ENCODE measurements at places on chromosomes 12 and 14. TPM values are rescaled to one million over a fixed set of nuclear protein-coding genes. Genes with fewer than 3 reads are reported as not detected.

The RFLNA gene
- not detected for total RNA-seq

The FGD4 gene
- total RNA-seq, result 17.4 TPM

The MAP1LC3B2 gene
- total RNA-seq, result 2.3 TPM

The SIX6 gene
- not detected for total RNA-seq

The DACT1 gene
- total RNA-seq, result 0.32 TPM

The GNS gene
- total RNA-seq, result 28.9 TPM

The GLIPR1 gene
- total RNA-seq, result 4.1 TPM

The CARMIL3 gene
- total RNA-seq, result 0.48 TPM

The PLA2G1B gene
- not detected for total RNA-seq

The TGFB3 gene
- total RNA-seq, result 4.3 TPM

The GPR68 gene
- total RNA-seq, result 11.6 TPM

The SDR9C7 gene
- 26.0 TPM for total RNA-seq

The B4GALNT1 gene
- 0.04 TPM for total RNA-seq

The SLC38A4 gene
- 2.4 TPM for total RNA-seq

- no peak for ATAC-seq
Measured at GRCh38 chr14:25101276-25101675, 51.3 kb upstream of the STXBP6 start.

- peak; percentile 65 for ATAC-seq
Measured at GRCh38 chr14:103867523-103867953, 20.2 kb upstream of the PPP1R13B start.

GRCh38 chr12:20602641-20603391, 92.3 kb upstream of the SLCO1C1 start:
- ATAC-seq, result no peak

DNA sequence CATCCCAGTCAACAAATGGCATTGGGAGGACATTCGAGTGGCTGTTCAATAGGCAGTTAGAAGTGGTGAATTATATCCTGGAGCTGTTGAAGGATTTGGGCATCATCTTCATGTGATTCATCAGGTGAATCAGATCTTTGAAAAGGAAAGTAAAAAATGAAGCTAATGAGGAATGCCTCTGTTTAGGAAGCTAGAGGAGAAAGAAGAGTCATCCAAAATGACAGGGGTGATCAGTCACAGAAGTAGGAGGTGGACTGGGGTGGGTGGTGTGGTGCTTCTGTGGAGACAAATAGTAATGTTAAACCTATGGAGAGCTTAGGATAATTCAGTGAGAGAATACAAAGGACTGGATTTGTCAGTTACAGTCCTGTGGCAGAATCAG, 32.7 kb downstream of the DIP2B start:
- ATAC-seq, result peak; percentile 74

DNA sequence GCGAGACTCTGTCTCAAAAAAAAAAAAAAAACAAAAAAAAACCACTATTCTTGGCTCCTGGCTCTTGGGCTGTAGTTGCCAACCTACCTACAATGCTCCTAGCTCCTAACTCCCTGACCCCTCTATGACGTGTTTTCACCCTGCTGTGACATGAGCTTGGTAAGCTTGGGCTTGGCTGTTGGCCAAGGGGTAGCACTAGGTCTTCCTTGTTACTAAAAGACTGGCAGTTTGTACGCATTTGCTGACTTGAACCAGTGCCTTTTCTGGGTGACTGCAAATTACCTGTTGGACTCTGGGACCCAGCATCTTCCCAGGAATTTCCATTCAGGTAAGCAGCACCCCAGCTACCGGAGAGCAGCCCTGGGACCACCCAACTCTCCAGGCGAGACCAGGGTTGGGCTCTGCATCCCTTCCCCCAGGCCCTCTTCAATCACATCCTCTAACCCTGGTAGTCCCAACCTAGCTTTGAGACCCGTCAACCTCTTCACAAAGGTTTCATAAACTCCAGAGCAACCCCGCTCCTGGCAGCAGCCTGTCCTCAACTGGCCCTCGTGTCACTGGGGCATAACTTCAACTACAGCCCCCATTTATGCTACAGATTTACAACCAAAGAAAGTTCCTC, 8.3 kb downstream of the CDK2AP1 start:
- ATAC-seq, result no peak

- no peak for ATAC-seq
Measured at GRCh38 chr14:100775831-100776591, 49.3 kb downstream of the DLK1 start.

GRCh38 chr14:65639216-65639615, 226.7 kb downstream of the FUT8 start:
- ATAC-seq, result no peak

DNA sequence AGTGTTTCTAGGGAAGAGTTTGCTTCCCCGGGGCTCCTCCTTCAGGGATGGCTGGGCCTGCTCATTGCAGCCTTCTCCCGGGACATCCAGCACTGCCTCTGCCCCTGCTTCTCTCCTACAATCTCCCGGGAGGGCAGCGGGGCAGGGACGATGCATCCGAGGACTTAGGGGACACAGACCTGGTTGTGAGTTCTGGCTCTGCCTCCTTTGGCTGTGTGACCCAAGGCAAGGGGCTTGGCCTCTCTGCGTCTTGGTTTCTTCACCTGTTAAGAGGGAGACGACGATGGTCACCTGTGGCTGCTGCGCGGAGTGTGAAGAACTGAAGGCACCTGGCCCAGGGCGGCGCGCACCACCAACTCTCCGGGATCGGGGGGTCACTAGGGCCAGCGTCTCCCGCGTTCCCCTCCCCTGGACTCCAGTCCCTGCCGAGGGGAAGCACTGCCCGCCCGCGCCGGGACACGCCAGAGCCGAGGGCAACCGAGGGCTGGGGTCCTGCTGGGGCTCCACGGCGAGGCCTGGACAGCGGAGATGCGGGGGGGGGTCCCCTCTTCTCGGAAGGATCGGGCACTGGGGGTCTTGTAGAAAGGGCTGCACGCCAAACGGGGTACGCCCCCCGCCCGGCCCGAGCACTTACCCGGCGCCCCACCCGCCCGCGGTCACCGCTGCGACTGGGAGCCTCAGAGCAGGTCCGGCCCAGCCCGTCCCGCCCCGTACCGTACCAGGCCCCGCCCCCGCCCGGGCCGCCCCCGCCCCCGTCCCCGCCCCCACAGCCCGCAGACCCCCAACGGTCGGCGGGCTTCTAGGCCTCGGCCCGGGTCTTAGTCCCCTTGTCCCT, at the start of gene HVCN1:
HVCN1 (minus strand) TSS at position 670 of the 835 bp plus-strand sequence. CDS start 5,870 bp downstream, outside the sequence.
- peak; percentile 71 for ATAC-seq

GRCh38 chr12:31773867-31774266, 45.0 kb upstream of the AMN1 start:
- ATAC-seq, result peak; percentile 69

GRCh38 chr14:35401422-35402265, 2.9 kb downstream of the NFKBIA start:
- no peak for ATAC-seq

DNA sequence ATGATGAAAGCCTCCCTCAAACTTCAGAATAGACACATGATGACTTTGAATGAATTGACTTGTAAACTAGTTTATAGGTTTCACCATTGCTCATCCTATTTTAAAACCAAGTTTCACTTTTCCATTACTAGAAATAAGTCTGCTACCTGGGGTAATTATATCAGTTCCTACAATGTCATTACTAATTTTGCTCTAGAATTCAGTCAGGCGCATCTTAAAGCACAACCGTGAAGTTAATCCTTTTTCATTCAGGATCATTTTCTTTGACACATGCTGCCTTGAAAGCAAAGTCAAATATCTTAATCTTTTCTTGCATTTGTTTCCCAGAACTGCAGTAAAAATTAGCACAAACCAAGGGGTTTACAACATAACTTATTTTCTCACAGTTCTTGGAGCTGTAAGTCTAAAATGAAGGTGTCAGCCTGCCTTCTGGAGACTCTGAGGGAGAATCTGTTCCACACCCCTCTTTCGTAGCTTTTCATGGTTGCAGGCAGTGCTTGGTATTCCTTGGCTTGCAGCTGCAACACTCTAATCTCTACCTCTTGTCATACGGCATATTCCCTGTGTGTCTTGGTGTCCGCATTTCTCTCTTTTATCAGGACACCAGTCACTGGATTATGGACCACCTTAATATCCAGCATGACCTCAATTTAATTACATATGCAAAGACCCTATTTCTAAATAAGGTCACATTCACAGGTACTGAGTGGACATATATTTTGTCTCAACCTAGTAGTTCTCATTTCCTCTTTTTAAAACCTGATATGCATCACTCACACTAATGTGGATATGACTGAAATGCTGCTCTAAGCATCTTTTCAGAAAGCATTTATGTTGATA, 114.3 kb upstream of the PDZRN4 start:
- ATAC-seq, result no peak

DNA sequence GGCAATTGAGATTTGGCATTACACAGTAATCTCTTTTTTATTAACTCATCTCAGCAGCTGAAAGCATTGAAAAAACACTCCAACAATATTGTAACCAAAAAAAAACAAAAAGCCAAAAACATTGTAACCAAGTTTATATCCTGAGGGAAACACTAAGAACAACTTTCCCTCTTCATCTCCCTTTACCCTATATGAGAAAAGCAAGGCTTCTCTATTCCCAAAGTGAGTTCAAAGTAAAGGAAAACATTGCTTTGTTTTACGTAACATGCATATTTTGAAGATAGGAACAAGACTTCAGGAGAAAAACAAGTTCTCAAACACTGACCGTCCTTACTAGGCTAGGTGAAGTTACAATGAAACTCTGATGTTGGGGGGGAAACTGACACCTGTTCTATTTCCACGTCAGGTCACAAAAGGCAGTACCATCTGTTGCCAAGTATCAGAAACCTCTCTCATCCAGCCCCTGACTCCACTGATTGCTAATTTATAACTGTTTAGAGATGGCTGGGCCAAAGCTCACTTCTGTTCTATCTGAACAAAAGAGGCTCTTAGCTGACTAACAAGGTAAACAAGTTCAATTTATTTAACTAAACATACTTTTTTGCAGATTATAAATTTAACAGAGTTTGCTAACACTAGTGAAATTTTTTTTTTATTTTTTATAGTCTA, 67.9 kb upstream of the PLXNC1 start:
- ATAC-seq, result no peak

DNA sequence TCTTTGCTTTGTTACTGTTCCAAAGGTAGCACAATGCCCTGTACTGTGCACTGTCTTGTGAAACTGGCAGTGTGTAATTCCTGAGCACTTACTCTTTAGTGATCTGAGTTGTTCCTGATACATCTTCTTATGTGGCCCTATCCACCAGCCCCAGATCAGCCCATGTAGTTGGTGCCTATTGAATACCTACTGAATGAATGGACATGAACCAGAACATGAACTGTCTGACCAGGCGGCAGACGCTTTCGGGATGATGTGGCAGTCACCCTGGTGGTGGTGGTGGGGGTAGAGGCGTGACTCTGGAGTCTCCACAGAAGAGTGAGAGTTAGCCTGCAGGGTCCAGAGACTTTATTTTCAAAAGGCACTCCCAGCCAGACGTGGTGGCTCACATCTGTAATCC, 46.6 kb upstream of the PAPOLA start:
- ATAC-seq, result no peak

DNA sequence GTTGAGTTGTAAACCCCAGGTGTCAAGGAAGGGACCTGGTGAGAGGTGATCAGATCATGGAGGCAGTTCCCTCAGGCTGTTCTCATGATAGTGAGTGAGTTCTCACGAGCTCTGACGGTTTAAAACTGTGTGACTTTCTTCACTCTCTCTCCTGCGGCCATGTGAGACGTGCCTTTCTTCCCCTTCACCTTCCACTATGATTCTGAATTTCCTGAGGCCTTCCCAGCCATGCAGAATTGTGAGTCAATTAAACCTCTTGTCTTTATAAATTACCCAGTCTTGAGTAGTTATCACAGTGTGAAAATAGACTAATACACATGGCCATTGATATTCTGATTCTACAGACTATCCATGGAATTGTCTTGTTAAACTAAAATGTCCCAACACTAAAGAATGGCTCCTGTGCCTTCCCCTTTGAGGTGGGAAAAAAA, 85.6 kb downstream of the SLC2A13 start:
- no peak for ATAC-seq

DNA sequence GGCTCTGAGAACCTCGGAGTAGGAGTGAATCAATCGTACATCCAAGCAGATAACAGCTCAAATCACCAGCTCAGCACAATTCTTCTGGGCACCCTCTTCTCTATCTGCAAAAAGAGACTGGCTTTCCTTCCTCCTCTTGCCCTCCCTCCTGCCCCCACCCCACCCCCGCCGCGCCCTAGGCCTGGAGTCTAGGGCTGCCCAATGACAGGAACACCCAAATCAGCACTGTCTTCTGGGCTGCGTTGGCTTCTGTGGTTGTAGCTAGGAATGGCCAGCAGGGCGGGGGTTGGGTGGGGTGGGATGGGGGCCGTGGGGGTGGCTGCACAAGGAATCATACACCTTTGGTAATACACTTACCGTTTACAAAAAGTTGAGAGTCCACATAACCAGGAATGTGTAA, 28.0 kb upstream of the TMCC3 start:
- no peak for ATAC-seq

DNA sequence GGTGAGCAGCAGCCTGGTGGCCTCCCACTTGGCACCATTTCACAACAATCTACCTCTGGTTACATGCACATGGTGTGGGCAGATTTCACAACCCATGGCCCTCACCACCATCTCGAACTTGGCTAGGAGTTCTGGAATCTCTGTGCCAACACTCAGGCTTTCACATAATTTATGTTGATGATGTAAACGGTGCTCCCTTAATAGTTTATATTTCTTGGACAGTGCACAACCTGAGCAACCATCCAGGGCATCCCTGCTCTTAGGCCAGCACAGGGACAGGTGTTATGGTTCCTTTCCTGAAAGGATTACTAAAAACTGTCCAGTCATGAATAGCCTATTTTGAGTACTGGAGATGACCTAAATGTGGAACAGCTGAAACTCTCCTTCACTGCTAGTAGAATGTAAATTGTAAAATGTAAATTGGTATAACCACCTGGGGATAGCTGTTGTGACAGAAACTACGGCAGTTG, 28.6 kb downstream of the ABCB9 start:
- ATAC-seq, result no peak

GRCh38 chr14:71541271-71541670, 391.0 kb upstream of the RGS6 start:
- ATAC-seq, result no peak

GRCh38 chr12:10354071-10354470, 35.8 kb downstream of the KLRK1 start:
- no peak for ATAC-seq

GRCh38 chr14:35553808-35554207, 19.8 kb downstream of the INSM2 start:
- no peak for ATAC-seq

GRCh38 chr14:68399971-68400370, 392.9 kb downstream of the ZFP36L1 start:
- ATAC-seq, result no peak

- peak; percentile 53 for ATAC-seq
Measured at GRCh38 chr12:102169922-102170621, 27.6 kb downstream of the PMCH start.

DNA sequence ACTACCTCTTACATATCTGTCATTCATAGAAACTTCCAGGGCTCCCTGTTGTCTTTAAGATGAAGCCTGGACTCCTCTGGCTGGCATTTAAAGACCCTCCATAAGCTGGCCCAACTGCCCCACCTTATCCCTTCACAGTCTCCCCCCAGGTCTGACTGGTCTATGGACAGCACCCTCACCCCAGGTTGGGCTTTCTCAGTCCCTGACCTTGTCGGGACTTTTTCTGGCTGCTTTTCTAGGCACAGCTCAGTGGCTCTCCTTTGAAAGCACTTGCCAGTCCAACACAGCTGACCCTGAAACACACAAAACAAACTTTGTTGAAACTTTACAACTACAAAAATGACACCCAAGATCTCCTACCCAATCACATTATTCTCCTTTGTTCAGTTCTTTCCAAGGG, 13.9 kb upstream of the MYH7 start:
- no peak for ATAC-seq
